Posterior cingulate gyrus (tissue), 11 donors: ENCODE measurements at places on chromosomes 5 and 9.
A peak's percentile ranks its signal among the peaks of the same experiment; 100 is the strongest.

GRCh38 chr9:133237035-133237731 is 28.1 kb upstream of the OBP2B start:
- no peak for DNase-seq

DNA sequence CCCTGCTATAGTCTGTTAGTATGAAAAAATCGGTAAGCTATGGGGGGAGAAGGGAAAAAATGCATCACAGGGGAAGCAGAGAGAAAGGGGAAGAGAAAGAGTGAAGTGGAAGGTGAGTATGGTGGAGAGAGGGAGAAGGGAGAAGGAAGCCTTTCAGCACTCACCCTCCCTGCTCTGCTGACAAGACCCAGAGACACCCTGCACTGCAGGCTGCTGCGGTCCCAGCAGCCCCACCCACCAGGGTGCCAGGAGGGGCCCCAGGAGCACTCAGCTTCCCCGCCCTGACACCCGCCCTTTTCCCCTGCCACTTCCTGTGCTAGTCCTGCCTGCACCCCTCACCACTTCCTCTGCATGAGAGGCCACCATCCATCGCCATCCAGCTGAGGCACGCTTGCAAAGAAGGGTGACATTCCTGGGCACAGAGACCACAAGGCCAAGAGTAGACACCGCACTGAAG is 12.7 kb downstream of the STK10 start:
- DNase-seq = peak; percentile 33

GRCh38 chr9:69071059-69071458 is 35.5 kb downstream of the FXN start:
- DNase-seq = no peak

DNA sequence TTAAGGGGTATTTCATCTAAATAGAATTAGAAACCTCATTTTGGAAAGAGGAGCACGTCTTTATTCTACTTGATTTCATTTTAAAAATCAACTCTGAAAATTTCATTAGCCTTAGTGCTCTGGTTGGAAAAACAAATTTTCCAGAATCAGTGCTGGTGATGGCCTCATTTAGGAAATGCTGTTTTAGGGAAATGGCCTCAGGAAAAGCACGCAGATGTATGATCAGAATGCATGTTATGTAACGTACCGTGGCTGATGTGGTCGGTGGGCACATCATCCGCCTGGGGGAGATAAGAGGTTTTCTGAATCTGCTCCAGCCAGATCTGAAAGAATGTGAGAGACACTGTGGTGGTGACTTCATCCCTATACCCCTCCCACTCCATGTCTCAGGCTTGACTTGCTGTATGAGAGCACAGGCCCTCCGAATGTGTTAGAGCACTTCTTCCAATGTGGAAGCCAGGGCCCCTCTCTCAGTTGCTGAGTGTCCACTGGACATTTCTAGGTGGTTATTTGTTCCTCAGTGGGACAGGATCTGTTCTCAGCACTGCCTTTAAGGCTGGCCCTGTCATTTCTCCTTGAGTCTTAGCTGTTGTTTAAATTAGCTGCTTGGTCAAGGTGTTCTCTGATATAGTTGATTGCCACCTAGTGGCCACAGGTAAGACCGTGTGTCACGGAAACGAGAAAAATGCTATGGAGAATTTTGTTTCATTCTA is 96.5 kb downstream of the ARHGAP26 start:
- DNase-seq = no peak

- DNase-seq = peak; percentile 77
Measured at GRCh38 chr5:180313677-180314505, 22.0 kb upstream of the MAPK9 start.

GRCh38 chr9:37187292-37187691 is 66.9 kb downstream of the ZCCHC7 start:
- no peak for DNase-seq

GRCh38 chr5:174291162-174291561 is 245.7 kb downstream of the NSG2 start:
- DNase-seq = no peak

GRCh38 chr5:141618030-141618803 is 583 bp downstream of the DIAPH1 start:
- DNase-seq = peak; percentile 33

DNA sequence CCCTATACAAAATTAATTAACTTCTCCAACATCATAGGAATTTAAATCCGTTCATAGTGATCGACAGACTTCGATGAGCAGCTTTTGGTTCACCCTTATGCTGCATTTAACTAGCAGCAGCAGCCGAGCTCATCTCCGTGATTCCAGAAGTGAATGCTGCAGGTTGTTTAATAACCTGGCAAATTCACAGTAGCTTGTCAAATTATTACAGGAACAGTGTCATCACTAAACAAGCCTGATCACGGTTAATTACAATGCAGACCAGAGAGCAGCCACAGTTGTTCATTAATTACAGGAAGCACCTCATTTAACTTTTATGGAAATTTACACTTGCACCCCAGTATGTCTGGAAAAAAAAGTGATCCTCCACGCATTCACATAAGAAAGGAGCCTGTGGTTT is 188.2 kb downstream of the BNC2 start:
- DNase-seq = no peak

- no peak for DNase-seq
Measured at GRCh38 chr5:8299716-8300115, 430.8 kb downstream of the MTRR start.
